ENCODE measurements at places on chromosomes 1 and 21.
A peak's percentile ranks its signal among the peaks of the same experiment; 100 is the strongest.

GRCh38 chr1:118483245-118484006 is 298.4 kb upstream of the SPAG17 start:
- DNase-seq: no peak

- DNase-seq: peak; percentile 100
These were observed 43.0 kb downstream of the SLC9A1 start for GRCh38 chr1:27111626-27112573.

GRCh38 chr1:233089251-233089650 is 138.8 kb downstream of the NTPCR start:
- no peak for DNase-seq

- DNase-seq: peak; percentile 56
These were observed 38.8 kb downstream of the HLCS start for GRCh38 chr21:36927719-36928117.

GRCh38 chr1:84773195-84773594 is 82.9 kb upstream of the SSX2IP start:
- no peak for DNase-seq

DNA sequence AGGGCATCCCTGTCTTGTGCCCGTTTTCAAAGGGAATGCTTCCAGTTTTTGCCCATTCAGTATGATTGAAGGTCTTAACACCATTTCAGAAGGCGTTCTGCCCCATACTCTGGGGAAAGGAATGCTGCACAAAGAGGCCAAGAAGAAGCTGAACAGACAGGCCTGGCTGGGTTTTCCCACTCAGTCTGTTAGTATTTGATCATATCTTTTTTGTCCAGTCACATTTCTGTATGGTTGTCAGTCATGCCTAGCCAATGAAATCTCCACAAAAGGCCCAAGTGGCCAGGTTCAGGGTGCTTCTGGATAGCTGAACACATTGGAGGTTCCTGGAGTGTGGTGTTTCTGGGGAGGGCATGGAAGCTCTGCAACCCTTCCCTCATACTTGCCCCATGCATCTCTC is 72.1 kb downstream of the NEK7 start:
- no peak for DNase-seq

GRCh38 chr21:25307489-25307888 is 299.8 kb downstream of the MRPL39 start:
- no peak for DNase-seq

All from inflammatory macrophage treated with lipopolysaccharide for 4 hours (primary cell).